ENCODE measurements at places on chromosomes 11 and 22. TPM values are rescaled to one million over a fixed set of nuclear protein-coding genes. Genes with fewer than 3 reads are reported as not detected.

DNA sequence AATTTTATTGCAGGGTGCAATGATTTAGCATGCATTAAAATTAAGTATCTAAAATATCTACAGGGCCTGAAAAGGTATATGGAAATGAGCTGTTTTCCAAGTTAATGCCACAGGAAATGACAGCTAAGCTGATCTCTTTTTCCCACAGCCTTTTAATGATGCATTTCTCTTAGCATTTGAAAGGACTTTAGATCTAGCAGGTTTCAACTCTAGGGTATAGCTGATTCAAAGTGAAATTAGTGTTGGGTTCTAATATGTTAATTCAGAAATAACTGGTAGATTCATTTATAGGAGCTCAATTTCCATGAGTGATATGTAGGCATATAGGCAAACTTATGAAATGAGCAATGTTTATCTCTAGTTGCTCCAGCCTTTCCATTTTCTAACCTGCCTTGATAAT, 274.2 kb downstream of the CASP12 start:
- H3K27me3 ChIP-seq, result no peaks in the 10 kb centered on the region
- H3K4me1 ChIP-seq, result peaks cover 10% of the 10 kb centered on the region
- no peak for DNase-seq
- H3K4me3 ChIP-seq, result no peak overlapping the region
- H3K36me3 ChIP-seq, result no peaks in the 10 kb centered on the region

DNA sequence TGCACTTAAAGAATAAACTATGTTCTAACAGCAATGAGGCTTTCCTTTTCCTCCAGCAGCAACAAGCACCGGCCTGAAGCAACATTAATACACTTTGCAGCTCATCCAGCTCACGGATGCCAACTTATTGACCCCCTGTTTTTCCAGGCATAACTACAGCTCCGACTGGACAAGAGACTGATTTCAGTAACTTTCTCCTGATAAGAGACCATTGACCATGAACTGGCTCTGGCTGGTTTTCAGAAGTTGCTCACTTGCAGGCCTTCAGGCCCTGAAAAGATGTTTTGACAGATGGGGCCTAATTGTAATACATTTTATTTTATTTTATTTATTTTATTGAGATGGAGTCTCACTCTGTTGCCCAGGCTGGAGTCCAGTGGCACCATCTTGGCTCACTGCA, 27.5 kb downstream of the GGT5 start:
- H3K27ac ChIP-seq, result no peak overlapping the region
- no peak overlapping the region for H3K4me3 ChIP-seq
- DNase-seq, result no peak

Gene NDUFA6
- 58.6 TPM for total RNA-seq

Gene MS4A7
- total RNA-seq, result not detected

- H3K27ac ChIP-seq, result no peak overlapping the region
- no peaks in the 10 kb centered on the region for H3K27me3 ChIP-seq
- H3K4me1 ChIP-seq, result no peaks in the 10 kb centered on the region
- no peaks in the 10 kb centered on the region for H3K36me3 ChIP-seq
- no peak overlapping the region for H3K4me3 ChIP-seq
- DNase-seq, result no peak
Observed at GRCh38 chr11:57376095-57377090, 4.6 kb downstream of the PRG3 start.

DNA sequence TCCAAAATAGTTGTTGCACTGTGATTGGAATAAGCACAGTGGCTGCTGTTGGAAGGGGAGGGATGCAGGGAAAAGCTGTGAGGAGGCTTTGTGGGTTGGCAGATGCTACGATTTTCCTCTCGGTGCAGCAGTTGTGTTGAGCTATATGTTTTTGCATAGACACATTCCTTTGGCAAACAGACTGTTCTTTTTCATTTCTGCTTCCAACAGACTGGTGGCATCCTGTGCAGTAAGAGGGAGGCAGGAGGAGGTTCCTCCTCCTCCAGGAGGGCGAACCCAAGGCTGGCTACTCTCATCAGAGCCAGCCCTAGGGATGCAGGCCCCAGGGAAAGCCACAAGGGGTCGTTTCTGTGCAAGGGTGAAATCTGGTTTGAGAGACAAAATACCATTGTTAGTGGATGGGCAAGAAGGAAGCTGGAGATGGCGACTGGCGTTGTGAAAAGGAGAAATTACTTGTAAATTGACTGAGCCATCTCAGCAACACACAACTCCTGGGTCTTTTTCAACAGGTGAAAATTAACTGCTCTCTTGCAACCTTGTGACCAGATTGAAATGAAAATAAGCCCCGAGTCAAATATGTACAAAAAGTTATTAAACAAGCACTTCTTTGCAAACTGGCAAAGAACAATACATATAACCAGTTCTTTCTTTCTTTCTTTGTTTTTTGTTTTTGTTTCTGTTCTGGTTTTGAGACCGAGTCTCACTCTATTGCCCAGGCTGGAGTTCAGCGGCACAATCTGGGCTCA, 26.5 kb upstream of the UBASH3B start:
- no peaks in the 10 kb centered on the region for H3K36me3 ChIP-seq
- H3K27ac ChIP-seq, result no peak overlapping the region
- H3K4me3 ChIP-seq, result no peak overlapping the region
- no peaks in the 10 kb centered on the region for H3K4me1 ChIP-seq
- no peaks in the 10 kb centered on the region for H3K27me3 ChIP-seq

Data from astrocyte (in vitro differentiated cells and primary cell).